ENCODE measurements at places on chromosomes 3 and 15. TPM values are rescaled to one million over a fixed set of nuclear protein-coding genes. Genes with fewer than 3 reads are reported as not detected.
A peak's percentile ranks its signal among the peaks of the same experiment; 100 is the strongest.

RHOV gene
- not detected for total RNA-seq

DNA sequence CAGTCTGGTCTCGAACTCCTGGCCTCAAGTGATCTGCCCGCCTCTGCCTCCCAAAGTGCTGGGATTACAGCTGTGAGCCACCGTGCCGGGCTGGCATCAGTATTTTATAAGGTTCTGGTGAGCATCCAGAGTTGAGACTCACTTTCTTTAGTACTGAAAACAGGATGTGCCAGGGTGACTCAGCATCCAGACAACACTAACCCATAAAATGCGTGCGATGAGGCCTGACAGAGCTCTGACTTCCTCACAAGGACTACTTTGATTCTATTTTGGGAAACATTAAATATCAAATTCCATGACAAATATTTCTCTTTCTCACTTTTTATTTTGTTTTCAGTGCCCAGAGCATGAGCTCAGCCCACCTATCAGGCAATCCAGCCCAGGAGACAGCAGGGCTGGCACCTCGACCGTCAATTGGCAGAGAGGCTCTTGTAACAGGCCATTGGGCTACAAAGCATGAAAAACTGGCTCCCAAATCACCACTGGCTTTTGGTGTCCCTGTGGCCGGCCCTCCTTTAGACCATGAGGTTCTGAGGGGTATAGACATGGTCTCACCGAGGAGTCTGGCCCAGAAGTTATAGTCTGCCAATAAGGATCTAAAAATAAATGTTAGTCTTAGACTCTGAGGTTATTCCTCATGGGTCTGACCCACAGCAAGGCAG lies 75.0 kb downstream of the FEM1B start:
- H3K4me3 ChIP-seq, result peak overlapping the region; percentile 53
- DNase-seq, result peak; percentile 97
- peak overlapping the region; percentile 94 for H3K27ac ChIP-seq
- H3K27me3 ChIP-seq, result peaks cover 11% of the 10 kb centered on the region
- peaks cover 10% of the 10 kb centered on the region for H3K36me3 ChIP-seq
- peaks cover 44% of the 10 kb centered on the region for H3K4me1 ChIP-seq

- H3K4me1 ChIP-seq, result peaks cover 16% of the 10 kb centered on the region
- H3K27me3 ChIP-seq, result no peaks in the 10 kb centered on the region
- no peak overlapping the region for H3K4me3 ChIP-seq
- no peaks in the 10 kb centered on the region for H3K36me3 ChIP-seq
- DNase-seq, result no peak
Observed at GRCh38 chr3:188559856-188560255, 405.9 kb downstream of the LPP start.

NUP210 gene
- total RNA-seq, result 3.4 TPM

DNA sequence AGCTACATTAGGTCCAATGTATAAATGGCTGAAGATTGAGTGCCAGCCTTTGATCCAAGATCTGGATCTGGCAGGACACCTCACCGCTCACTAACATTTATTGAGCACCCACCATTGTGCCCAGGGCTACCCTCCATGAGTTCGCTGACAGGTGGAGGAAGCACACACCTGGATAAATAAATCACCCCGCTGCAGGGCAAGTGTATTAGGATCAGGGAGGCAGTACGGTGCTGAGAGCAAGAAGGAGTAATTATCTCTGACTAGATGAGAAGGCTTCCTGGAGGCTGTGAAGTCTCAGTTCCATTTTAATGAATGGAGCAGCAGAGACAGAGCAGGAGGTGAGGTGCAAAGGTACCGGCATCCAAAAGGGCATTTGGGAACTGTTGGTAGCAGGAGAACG lies 104.1 kb downstream of the LIPC start:
- no peaks in the 10 kb centered on the region for H3K36me3 ChIP-seq
- no peak overlapping the region for H3K4me3 ChIP-seq
- H3K27ac ChIP-seq, result no peak overlapping the region
- DNase-seq, result no peak
- H3K27me3 ChIP-seq, result peaks cover 35% of the 10 kb centered on the region

AHSG gene
- not detected for total RNA-seq

UQCC5 gene
- 26.6 TPM for total RNA-seq

- H3K4me3 ChIP-seq, result no peak overlapping the region
- no peak overlapping the region for H3K27ac ChIP-seq
- DNase-seq, result no peak
- H3K4me1 ChIP-seq, result no peaks in the 10 kb centered on the region
Observed at GRCh38 chr3:187728248-187728647, 17.0 kb downstream of the BCL6 start.

DNA sequence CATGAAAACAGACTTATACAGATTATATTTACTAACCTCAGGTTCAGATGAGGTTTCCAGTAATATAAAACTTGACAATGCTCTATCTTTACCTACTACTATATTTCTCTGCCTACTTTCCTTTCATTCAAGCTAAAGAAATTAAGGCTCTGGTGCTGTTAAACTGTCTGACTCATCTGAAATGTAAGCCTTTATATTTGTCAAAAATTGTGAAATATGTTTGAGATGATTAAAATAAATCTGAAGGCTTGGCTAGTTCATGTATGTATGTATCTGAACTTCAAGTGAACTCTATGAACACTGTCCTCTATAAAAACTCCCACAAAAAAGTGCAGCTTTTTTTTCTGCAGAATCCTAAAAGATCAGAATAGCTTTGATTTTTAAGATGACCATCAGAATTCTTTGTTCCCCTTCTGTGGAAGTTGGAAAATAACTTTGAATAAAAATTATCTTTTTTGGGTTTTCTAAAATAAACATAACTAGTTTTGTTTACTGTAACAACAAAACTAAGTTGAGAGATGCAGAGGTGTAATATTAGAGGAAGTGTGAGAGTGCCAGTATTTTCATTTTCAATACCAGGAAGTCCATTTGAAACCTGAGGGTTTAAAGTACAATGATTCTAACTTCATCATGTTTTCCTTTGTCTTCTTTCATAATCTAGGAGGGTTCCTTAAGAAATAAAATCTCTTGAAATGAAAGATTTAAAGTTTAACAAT lies 42.2 kb downstream of the ILDR1 start:
- DNase-seq, result no peak
- no peak overlapping the region for H3K4me3 ChIP-seq
- H3K27me3 ChIP-seq, result peaks cover 10% of the 10 kb centered on the region
- H3K36me3 ChIP-seq, result peaks cover 9% of the 10 kb centered on the region

CCDC39 gene
- not detected for total RNA-seq

VIPR1 gene
- not detected for total RNA-seq

FANCD2OS gene
- not detected for total RNA-seq

GRCh38 chr15:25947323-25948314 lies 84.5 kb upstream of the ATP10A start:
- H3K4me3 ChIP-seq, result peak overlapping the region; percentile 72
- H3K36me3 ChIP-seq, result no peaks in the 10 kb centered on the region
- H3K27me3 ChIP-seq, result peaks cover 1% of the 10 kb centered on the region
